ENCODE measurements at places on chromosomes 7 and 10.

GRCh38 chr7:75559355-75559975 lies 67.3 kb downstream of the SPDYE5 start:
- DNase-seq: no peak

DNA sequence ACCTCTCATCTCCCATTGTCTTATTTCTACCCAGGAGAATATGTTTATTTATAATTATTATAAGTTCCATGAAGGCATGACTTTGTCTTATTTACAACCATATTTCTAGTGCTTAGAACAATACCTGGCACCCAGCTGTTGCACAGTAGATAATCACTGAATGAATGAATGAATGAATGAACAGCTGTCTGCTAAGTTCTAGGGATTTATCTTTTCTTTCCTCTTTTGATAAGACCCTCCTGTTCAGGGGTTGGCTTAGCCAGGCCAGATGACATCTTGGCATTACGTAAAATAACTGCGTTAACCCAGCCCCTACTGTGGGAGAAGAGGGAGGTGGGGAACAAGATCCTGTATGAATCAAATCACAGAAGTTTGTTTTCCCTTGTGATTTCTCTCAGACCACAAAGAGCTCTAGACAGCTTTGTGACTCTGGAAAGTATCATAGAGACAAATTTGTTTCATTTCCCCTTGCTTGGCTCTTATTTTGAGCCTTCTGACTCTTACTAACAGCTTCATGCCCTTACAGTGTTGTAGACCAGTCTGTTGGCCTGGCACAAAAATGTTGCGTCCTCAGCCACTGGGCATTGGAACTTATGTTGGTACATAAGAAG lies 8.4 kb downstream of the ZNF862 start:
- DNase-seq: no peak

GRCh38 chr10:1687190-1687589 lies 50.1 kb downstream of the ADARB2 start:
- DNase-seq: no peak

GRCh38 chr10:100728928-100729861 lies 16.2 kb upstream of the PAX2 start:
- DNase-seq: peak; percentile 47

GRCh38 chr10:59779756-59780533 lies 26.7 kb upstream of the MRLN start:
- no peak for DNase-seq
